Bladder microvascular endothelial cell (primary cell): ENCODE measurements at places on chromosomes 6 and 20. TPM values are rescaled to one million over a fixed set of nuclear protein-coding genes. Genes with fewer than 3 reads are reported as not detected.

MYLK2 gene
- total RNA-seq: 0.49 and 16.7 TPM in 2 replicates

PAX1 gene
- total RNA-seq: not detected in 2 replicates

SLC17A3 gene
- not detected in 2 replicates for total RNA-seq

TCP11 gene
- not detected in 2 replicates for total RNA-seq

MAP7 gene
- 0.16 and 0.63 TPM in 2 replicates for total RNA-seq

PBOV1 gene
- total RNA-seq: not detected in 2 replicates

MCCD1 gene
- total RNA-seq: not detected in 2 replicates

SLC22A7 gene
- not detected in 2 replicates for total RNA-seq

SCUBE3 gene
- 0.65 and 3.0 TPM in 2 replicates for total RNA-seq

ZNF343 gene
- total RNA-seq: 6.8 and 12.7 TPM in 2 replicates

PROKR2 gene
- total RNA-seq: not detected in 2 replicates

ZBP1 gene
- total RNA-seq: not detected in 2 replicates

HLA-DMB gene
- total RNA-seq: 1.0 and 2.4 TPM in 2 replicates

LHFPL5 gene
- not detected in 2 replicates for total RNA-seq

PRDM1 gene
- 4.8 and 6.6 TPM in 2 replicates for total RNA-seq

CST1 gene
- 0.16 TPM in 1 of 2 replicates, not detected in the other for total RNA-seq

ENPP1 gene
- 0.31 and 0.32 TPM in 2 replicates for total RNA-seq

PDE10A gene
- 3.2 and 7.2 TPM in 2 replicates for total RNA-seq

GNRH2 gene
- 0.25 TPM in 1 of 2 replicates, not detected in the other for total RNA-seq

CNKSR3 gene
- 4.2 and 22.3 TPM in 2 replicates for total RNA-seq

HLA-DQA1 gene
- not detected in 2 replicates for total RNA-seq

GUCA1A gene
- total RNA-seq: not detected in 2 replicates

ATP5F1E gene
- 32.9 and 50.0 TPM in 2 replicates for total RNA-seq

ANKRD6 gene
- 5.0 and 13.0 TPM in 2 replicates for total RNA-seq

TRIM31 gene
- not detected in 2 replicates for total RNA-seq

FERMT1 gene
- total RNA-seq: 0.38 and 0.97 TPM in 2 replicates

TINAG gene
- total RNA-seq: not detected in 2 replicates

GRIK2 gene
- total RNA-seq: under 0.01 and 0.13 TPM in 2 replicates

SEMG1 gene
- not detected in 2 replicates for total RNA-seq

SLC32A1 gene
- total RNA-seq: under 0.01 TPM in 1 of 2 replicates, not detected in the other

SPATS1 gene
- not detected in 2 replicates for total RNA-seq

RIPPLY2 gene
- 0.19 TPM in 1 of 2 replicates, not detected in the other for total RNA-seq

LY86 gene
- total RNA-seq: not detected in 2 replicates

RRAGD gene
- 0.49 and 0.69 TPM in 2 replicates for total RNA-seq

CSTF1 gene
- total RNA-seq: 19.4 and 44.6 TPM in 2 replicates

ADGB gene
- total RNA-seq: not detected in 2 replicates

DCBLD1 gene
- total RNA-seq: 19.8 and 21.3 TPM in 2 replicates

SPATA25 gene
- 0.49 and 0.50 TPM in 2 replicates for total RNA-seq

CCM2L gene
- 20.6 and 27.3 TPM in 2 replicates for total RNA-seq

RGL2 gene
- 39.8 and 52.5 TPM in 2 replicates for total RNA-seq

RIPOR2 gene
- total RNA-seq: 1.1 TPM in 1 of 2 replicates, not detected in the other

EYA2 gene
- not detected in 2 replicates for total RNA-seq

GJA1 gene
- total RNA-seq: 269 and 353 TPM in 2 replicates

SLC2A10 gene
- 3.7 and 10.5 TPM in 2 replicates for total RNA-seq

PI16 gene
- total RNA-seq: 0.16 TPM in 1 of 2 replicates, not detected in the other

DNAH8 gene
- total RNA-seq: under 0.01 TPM in 1 of 2 replicates, not detected in the other

TEAD3 gene
- under 0.01 and 0.31 TPM in 2 replicates for total RNA-seq

SNAP25 gene
- total RNA-seq: 0.25 and 0.32 TPM in 2 replicates

FOXF2 gene
- total RNA-seq: not detected in 2 replicates
